T47D (cell line): ENCODE measurements at places on chromosomes 12 and 14.

- no peak for DNase-seq
These were observed 35.3 kb downstream of the PRKD1 start for GRCh38 chr14:29892327-29892726.

GRCh38 chr14:38038986-38039385 lies 168.7 kb upstream of the SSTR1 start:
- DNase-seq = no peak

DNA sequence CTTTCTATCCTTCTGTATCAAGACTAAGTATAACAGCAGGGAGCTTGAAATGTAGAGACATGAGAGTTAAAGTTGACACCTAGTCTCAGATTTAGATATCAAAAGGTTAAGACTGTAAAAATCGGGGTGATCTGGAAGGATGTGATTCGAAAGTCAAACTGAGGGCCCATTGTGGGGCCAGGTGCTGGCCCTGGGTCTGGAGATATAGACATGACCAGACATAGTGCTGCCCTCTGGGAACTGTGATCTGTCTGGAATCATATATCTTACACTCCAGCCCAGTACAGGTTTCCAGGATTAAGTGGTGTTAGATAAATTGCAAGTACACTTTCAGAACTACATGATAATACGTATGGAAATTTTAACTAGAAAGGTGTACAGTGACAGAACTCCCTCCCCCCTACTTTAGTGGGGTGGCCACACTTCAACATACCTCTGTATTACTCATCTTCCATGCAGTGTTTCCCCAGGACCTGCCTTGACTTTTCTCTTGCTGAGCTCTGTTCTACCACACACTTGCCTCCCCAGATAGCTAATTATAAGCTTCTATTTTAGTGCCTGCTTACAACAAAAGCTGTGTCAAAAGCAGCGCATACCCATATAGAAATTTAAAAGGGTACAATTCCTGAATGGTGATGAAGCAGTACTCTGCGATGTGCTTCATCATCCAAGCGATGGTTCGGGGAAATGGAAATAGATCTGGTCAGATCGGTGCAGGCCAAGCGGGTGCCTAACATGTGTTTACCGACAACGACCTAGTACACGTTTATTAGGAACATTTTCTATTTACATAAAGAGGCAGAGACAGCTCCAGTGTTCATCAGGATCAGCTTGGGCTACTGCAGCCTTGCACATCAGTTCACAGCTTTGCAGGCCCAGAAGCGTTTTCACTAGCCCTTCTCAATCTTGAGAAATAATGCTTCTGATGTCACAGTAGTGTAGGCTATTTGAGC lies 68.7 kb downstream of the ARF6 start:
- no peak for DNase-seq

DNA sequence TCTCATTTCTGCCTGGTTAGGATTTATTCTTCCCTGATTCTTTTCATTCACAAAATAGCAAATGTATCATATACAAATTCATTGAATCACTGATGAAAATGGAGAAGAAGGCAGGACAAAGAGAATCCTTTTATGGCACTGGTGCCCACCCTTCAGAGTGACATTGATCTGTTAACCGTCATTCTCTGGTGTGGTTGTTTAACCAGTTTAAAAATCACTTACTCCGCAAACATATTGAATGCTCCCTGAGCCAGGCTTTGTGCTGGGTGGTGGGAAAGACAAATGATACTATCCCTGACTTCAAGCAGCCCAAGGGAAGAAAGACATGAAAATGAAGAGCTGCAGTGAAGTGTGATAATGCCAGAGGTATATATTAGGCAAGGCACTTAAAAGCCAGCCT lies 187.5 kb upstream of the SLC38A2 start:
- no peak for DNase-seq

DNA sequence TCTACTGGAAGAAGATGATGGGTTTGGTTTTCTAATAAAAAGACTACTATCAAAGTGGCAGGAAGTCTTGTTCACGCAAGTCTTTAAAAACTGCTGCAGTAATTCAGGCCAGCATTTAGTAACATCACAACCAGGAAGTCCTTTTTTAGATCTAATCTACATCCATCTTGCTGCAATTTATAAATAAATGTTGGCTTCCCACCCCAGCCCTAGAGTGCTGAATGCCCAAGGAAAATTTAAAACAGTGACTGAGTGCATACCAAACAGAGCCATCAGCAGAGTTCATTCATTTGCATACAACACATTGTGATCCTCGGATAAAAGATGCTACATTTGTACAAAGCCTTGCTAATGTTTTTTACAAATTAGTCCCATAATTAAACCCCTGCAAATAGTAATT lies 72.1 kb downstream of the PHLDA1 start:
- no peak for DNase-seq

DNA sequence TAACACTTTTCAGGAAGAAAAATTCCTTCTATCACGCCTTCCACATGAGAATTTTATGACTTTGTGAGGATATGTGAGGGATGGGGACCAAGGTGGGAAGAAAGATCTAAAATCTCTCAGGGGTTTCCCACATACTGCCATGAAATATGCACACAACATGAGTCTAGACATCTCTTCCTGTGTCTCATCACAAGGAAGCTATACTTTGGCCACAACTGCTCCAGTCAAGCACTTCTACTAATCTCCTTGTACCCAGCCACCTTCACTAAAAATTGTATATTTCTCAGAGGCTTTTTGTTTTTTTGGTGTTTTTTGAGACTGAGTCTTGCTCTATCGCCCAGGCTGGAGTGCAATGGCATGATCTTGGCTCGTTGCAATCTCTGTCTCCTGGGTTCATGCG lies 3.2 kb downstream of the OSBPL8 start:
- DNase-seq = no peak

GRCh38 chr14:71290960-71291466 lies 383.8 kb downstream of the PCNX1 start:
- no peak for DNase-seq

DNA sequence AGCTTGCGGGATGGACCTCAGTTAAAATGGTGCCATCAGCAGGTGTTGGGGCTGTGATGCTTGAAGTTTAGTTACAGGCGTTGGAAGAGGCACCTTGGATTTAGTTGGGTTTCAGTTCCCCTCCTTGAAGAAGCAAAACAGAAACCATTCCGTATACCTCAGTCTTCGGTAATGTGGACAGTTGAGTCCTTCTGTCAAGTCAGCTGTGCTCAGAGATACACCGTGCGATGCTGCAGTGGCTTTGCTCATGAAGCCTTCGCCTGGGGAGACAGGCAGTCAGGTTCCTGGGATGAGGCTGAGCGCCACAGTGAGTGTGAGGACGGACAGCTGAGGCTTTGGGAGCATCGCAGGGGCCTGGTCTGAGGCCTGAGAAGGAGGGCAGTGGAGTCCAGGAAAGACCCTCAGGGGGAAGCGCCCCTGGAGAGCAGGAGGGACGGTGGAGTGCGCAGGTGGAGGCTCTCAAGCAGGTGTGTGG lies 7.4 kb downstream of the RAN start:
- DNase-seq = no peak

DNA sequence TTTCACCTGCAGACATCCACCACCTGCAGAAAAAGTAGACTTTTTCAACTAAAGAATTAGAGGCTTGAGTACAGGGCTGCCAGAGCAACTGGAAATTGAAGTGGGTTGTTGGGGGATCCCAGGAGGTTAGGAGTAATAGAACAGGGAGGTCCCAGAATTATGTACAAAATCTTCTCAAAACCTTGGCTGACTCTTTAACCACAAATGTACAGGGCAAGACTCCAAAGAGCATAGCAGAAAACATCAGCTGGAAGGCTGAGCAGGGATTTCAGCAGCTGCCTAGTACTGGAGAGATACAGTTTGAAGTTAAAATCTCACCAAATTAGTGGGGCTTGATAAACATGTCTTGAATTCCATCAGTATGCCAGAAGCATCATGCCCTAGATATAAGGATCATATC lies 191.6 kb downstream of the CRADD start:
- no peak for DNase-seq

DNA sequence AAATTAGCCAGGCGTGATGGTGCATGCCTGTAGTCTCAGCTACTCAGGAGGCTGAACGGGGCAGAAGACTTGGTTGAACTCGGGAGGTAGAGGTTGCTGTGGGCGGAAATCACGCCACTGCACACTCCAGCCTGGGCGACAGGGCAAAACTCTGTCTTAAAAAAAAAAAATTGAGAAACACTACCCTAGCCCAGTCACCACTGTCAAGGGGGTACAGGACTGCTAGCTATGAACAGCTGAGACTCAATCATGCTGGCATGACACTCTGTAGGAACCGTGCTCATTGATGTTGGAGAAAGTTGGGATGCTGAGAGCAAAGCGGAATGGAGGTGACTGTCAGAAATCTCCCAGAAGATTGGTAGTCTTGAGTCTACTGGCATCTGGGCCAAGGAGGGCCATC lies 58.2 kb upstream of the STON2 start:
- DNase-seq = no peak

GRCh38 chr12:38350342-38351174 lies 34.0 kb downstream of the ALG10B start:
- no peak for DNase-seq

DNA sequence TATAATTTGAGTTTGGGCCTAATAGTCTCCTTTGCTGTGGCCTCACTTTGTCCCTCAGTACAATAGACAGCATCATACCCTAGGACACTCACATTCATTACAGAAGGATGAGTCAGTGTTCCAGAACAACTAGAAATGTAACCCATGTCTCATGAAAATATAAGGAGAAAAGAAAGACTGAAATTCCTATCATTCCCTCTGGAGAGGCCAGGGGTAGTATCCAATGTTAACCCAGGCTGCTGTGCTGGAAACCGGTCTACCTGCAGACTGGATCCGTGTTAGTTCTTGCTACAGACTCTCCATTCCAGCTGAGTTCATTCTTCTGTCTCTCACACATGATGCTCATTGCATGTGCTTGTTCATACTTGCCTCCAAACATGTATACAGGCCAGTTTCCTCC lies 75.8 kb upstream of the HOXC13 start:
- DNase-seq = no peak

- no peak for DNase-seq
These were observed 11.1 kb upstream of the KITLG start for GRCh38 chr12:88591343-88591742.
